Neuronal stem cell (in vitro differentiated cells): ENCODE measurements at places on chromosomes 6 and 20.
A peak's percentile ranks its signal among the peaks of the same experiment; 100 is the strongest.

DNA sequence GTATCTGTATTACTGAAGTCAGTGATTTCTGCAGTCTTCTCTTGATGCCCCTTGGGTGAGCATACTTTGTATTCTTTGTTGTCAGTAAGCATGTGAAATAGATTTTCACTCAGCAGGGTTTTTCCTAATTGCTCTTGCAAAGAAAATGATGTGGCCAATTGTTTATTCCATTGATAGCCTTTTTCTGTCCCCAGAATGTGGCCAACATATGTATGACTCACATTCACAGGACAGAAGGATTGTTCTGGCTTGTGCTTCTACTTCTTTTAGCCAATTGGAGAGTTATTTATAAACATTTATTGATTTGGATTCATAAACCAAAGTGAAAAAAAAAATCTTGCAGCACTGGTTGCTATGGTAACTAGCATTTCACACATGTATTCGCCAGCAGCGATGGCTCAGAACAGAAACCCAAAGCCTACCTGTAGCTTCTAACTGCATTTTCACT, 54.4 kb upstream of the RBM24 start:
- no peak for DNase-seq

DNA sequence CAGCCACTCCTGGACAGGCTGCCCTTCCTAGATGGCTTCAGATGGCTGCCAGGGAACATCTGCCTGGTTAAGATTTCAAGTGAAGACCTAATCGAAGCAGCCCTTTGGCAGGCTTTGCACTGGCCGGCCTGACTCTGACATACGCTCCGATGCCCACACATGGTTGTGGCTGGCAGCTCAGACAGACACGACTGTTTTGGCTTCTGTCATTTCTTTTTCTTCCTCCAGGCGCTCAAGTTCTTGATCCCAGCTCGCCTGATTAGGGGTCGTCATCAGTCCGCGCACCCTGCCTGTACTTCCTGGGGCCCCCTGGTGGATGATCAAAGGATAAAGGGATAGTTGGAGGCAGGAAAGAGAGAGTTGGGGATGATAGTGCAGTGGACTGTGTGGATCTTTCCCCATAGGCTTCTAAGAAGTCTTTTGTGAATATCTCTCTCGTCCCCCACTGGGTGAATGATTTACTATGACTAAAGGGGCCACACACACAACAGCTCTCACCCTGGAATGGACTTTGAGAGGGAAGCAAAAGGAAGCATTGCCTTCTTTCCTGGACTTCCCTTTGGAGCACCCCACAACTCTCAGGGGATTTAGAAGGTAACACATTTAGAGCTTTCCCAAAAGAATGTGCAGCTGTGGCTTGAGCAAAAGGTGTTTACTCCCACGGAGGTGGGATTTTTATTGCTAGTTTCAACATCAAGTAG, 21.4 kb upstream of the TRAM2 start:
- DNase-seq = peak; percentile 62

GRCh38 chr6:163459536-163459935, 45.0 kb downstream of the QKI start:
- no peak for DNase-seq

DNA sequence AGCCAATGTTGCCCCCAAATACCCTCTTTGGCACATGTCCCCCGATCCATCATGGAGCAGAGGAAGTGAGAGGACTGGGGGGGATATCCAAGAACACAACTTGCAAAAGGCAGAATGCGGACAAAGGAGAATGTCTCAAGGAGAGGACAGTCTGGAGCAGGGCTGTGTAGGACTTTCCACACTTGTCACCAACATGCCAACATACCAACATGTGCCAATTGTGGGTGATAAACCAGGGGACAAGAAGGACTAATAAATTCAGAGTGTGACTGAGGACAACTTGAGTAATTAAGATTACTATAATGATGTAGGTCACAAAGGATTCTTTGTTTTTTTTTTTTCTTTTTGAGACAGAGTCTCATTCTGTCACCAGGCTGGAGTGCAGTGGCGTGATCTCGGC, 8.8 kb downstream of the SLC26A8 start:
- no peak for DNase-seq

GRCh38 chr20:62691487-62691886, 17.1 kb upstream of the NTSR1 start:
- DNase-seq = no peak

DNA sequence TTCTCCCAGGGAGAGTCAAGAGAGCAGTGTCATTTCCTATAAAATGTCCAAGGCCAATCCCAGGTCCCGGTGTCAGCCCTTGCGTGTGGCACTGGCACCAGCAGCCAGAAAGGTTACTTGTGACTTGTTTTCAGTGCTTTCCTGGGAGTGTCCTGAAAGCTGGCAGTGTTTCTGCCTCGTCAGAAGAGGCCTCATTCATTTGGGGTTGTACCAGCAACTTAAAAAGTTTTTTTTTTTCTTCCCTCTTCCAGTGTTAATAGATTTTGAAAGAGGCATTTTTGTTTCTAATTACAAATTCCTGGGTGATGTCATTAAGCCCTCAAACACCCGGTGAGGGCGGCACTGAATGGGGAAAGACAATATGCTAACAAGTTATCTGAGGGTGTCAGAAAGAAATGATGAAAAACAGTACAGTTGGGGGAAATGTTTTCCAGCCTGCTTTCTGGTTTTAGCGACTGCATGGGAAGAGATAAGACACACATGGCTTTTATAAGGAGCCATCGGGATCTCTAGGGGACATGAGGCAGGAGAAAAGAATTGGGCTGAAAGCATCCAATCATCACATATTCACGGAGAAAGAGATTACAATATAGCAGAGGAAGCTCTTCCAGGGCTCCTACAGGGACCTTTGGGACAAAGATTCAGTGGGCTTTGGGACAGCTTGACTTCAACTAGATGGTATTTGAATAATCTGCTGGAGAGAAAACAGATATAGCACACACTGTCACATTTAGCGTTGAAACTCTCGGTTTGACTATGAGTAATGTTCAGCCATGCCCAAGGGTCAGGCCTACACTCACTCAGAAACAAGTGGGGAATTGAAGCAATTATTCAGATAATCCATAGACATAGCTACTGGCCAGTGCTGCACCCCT, 153.0 kb downstream of the BCAS1 start:
- DNase-seq = no peak

DNA sequence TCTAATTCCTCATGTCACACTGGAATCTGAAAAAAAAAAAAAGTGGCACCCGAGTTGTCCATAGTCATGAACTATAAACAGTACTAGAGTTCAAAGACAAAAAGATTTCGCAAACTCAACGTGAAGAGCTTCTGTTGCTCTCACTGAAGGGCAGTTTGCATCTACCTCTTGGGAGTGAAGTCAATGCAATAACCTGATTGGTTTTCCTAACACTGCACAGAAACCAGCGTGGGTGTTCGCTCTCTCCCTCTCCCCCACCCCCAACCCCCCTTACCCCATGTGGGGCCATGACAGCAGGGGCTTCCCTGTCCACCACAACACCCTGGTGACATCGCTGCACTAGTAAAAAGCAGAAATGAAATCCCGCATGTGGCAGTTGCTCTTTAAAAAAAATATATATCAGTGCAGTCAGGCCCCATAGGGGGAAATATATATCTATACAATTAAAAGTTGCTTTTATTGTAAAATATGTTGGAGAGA, 66.9 kb downstream of the GMPR start:
- no peak for DNase-seq

GRCh38 chr20:39057143-39057542, 95.0 kb downstream of the DHX35 start:
- no peak for DNase-seq

DNA sequence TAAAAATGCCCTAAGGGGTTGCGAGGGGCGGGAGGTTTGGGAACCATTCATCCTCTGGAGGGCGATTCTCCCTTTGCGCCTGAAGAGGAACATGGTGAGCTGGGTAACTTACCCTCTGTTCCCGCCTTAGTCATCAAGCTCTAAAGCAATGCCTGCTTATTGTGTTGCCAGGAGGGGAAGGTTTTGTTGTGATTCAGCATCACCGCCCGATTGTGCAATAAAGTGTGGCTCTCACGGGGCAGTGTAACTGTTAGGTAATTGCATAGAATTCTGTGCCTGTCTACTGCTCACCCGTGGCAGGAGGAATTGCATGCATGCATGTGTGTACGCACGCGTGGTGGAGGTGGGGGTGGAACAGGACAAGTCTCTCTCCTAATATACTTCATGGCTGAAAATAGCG, 95.5 kb upstream of the AGPAT4 start:
- no peak for DNase-seq

DNA sequence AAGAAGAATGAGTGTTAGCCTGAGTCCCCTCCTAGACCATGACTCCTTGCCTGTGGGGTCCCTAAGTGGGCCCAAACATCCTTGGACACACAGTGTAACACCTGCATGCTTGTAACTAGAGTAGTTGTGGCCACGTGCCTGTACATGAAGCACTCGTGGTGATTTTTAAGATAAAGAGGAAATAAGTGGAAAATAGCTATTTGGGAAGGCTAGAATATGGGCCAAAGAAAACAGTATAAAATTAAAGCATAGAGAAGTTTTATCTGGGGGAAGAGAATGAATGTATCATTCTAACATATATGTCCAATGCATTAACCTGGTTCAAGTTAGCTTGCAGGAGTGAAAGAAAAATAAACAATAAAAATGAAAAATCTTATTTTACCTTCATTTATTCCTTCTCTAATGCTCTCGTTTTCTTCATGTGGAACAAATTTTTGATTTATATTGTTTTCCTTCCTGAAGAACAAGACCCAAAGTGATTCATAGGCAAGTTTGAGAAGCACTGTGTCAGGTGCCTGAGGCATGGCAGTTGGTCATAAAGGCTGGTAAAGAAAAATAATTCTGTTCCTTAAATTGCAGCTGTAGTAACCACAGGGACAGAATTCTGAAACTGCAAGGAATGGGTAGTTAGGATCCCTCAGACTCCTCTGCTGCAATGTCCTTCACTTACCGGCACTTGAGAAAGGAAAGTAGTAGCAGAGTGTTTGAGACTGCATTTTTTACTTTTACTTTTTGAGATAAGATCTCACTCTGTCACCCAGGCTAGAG, 8.5 kb upstream of the CST3 start:
- no peak for DNase-seq

DNA sequence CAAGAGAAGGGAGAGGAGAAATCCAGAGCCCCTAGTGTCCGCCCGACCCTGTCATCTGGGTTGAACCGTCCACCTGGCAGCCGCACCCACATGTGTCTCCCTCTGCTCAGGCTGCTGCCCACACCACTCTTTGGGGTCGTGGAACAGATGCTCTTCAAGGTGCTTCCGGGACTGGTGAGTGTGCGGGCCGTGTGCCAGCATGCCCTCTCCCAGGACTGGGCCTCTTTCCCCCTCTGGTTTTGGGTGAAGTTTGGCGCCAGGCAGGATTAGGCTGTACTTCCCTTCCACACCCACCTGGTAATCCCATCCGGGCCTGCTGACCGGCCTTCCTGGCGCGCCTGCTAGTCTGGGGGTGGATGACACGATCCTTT, 7.9 kb downstream of the BPIFB3 start:
- DNase-seq = no peak
